NCI-H2171 treated with DMSO at 0.1 percent for 48 hours (cell line): ENCODE measurements at places on chromosomes 7 and 10.

DNA sequence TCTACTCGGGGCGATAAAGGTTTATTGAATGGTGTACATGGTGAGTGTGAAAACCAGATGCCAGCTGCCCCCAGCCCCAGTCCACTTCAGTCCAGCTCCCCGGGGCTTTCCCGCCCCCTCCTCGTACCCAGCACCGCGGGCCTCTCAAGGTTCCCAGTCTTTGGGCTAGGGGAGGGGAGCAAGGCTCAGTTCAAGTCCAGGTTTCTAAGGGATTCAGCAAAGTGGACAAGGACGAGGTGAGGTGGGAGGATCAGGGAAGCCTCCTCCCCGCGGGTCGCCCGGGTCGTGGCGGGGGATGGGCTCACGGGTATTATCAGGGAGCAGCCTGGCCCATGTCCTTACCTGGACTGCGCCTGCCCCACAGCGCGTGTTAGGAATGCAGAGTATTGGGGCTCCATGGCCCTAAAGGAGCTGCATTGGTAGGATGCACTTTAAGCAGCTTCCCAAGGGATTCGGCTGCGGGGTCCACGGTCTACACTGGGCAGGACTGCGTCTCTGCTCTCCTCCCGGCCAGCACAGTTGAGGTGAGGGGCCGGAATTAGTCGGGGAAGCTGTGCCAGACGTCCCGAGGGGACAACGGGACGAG, 541 bp upstream of the PFKFB3 start:
- DNase-seq = no peak

DNA sequence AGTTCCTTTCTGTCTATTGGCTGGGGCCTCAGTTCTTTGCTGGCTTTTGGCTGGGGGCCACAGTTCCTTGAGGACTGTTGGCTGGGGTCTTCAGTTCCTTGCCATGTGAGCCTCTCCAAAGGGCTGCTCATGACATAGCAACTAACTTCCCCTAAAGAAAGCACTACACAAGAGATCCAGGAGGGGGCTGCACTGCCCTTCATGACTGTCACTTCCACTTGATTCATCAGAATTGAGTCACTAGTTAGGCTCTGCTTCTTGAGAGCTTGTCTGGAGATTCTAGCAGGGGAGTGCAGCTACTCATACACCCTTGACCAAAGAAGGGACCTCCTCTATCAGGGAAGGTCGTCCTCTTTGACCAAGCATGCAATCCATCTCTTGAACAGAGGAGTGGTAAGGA, 38.0 kb upstream of the MKX start:
- no peak for DNase-seq

DNA sequence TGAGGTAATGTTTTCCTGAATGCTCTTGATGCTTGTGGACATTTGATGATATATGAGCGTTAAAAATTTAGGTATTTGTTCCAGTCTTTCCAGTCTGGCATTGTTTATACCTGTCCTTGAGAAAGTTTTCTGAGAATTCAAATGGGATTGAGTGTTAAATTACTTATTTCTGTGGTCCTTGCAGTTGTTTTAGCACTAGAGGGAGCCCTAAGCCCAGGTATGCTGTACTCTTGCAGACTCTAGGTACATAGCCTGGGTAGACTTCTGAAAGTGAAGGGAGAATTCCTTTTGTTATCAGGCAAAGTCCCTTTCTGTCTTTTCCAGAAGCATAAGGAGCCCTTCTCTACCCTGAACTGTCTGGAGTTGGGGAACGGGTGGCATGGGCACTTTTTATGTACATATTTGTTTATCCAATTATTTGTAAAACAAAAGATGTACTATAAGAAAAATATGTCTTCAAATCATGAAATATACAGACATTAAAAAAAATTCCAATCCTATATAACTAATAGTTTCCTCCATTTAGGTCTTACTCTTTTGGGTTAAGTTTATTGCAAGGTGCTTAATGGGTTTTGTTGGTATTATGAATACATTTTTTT, 262.1 kb downstream of the ATRNL1 start:
- DNase-seq = peak; percentile 60

DNA sequence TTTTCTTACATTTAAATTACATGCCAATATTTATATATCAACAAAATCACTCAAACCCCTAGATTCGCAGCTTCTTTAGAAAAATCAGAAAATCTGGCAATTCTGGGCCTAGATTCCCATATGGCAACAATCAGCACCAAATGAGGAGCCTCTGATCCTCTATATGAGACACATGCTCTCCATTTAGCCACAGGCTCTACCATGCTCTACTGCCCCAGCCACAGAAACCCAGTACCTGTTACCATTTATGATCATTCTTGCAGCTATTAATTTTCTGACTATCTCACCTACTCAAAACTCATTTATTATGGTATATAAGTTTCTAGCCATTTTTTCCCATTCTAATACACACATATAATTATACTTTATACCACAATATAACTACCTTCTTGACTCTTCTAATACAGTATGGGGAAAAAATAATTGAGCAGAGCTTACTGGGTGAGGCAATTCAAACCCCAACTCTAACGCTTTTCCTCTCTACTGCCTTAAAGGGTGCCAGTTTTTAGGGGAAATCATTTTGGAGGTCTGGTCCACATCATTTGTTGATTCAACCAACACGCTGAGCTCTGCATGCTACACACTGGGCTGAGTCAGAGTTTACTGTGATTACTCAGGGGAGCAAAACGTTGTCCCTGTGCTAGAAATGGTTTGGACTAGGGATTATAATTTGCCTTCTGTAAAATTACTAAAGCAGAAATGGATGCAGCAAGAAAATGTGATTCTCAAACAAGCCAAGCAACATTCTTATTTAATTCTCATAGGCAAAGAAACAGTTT, 11.6 kb downstream of the PDLIM1 start:
- peak; percentile 3 for DNase-seq

GRCh38 chr10:9561821-9562505, 1455.7 kb upstream of the CELF2 start:
- DNase-seq = no peak

- no peak for DNase-seq
Observed at GRCh38 chr10:114681542-114681941, 23.5 kb upstream of the ABLIM1 start.

- DNase-seq = no peak
Observed at GRCh38 chr7:95255691-95256090, 68.6 kb downstream of the PON1 start.

DNA sequence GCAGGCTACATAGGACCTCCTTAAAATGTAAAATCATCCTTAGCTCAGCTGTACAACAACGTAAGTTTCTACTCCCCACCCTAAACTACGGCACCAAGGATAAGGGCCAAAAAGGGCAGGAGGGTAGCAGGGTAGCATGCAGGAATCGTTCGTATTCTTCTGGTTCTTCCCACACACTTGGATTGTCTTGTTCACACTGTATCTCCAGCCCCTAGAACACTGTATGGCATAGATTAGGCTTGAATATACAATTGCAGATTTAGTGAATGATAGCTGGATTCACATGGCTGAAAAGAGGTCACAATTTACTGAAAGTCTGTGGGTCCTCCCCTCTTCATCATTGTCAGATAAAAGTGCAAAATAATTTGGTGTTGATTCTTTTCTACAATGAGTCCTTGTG, 28.2 kb upstream of the PRKAR2B start:
- no peak for DNase-seq

GRCh38 chr7:81715984-81716588, 53.8 kb downstream of the HGF start:
- peak; percentile 52 for DNase-seq

DNA sequence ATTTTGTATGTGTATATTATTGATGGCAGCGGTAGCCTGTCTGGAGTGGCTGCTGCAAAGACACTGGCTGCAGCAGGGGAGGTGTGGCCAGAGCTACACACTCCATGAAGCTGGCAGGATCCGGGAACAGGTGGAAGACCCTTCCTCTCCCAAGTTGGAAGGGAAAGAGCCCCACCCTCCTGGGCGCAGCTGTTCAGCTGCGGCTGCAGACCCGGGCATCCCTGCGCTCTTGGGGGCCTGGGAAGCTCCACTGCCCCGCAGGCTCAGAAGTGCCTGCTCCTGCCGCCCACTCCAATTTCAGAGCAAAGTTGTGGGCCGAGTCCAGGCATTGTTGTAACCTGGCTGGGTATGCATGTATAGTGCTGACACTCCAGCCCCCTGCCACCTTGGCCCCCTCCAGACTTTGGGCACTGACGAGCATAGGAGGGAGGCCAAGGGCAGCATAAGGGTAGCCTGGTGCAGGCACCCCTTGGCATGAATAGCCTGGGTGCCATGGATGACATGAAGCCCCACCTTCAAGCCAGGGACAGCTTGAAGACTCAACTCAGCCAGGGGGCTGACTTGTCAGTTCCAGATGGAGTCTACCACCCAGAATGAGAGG, 90.7 kb upstream of the TMEM168 start:
- DNase-seq = no peak

- DNase-seq = peak; percentile 50
Observed at GRCh38 chr10:101012525-101013364, 13.1 kb downstream of the LZTS2 start.

DNA sequence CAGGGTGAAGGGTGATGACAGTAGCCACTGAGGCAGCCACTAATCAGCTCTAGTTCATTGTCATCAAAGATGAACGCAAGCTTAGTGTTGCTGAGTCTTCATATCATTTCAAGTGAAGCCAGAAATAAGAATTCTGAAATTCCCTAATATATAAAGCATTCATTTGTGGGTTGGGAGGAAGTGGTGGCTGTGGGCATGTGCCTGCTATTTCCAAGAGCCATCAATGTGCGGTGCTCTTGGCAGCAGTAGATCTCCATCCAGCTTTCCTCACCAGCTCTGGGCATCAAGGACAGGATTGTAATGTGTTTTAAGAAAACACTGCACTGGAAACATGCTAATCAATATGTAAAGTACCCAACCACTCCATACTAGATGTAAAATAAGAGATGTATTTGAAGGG, 202.5 kb upstream of the AHR start:
- no peak for DNase-seq

- DNase-seq = no peak
Observed at GRCh38 chr10:71077796-71078453, 134.4 kb upstream of the UNC5B start.

DNA sequence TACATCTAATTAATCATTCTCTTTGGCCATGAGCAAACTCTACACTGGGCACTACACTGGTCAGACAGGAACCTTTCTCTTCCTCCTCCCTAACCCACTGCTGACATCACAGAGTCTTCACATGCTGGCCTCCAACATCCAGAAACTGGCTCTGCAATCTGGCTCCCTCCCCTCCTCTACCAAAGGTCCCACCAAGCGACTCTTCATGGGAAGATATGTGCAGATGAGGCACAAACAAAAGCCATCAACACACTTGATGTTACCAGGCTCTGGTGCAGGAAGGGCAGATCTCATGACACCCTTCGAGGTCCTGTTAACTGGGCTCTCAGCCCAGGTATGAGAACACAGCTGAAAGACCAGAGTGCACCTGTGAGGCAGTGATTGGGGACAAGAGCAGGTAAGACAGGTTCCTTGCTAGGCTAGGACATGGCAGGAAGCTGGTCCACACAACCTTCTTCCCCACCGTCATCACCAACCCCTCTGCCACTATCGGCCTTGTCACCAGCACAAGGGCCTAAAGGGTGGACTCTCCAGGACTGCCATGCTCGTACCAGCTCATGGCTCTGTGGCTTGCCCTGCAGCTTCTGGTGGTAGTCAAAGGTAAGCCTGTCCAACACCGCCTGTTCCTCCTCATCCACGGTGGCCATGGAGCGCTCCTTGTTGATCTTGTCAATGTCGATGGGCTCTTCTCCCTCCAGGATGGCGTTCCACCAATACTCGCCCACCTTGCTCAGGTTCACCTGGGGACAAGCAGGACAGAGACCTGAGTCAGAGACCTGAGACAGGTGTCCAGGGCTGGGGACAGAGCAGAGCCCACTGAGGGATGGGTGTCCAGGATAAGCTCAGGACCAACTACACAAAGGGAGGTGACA, 66.6 kb upstream of the CAMK2B start:
- no peak for DNase-seq

DNA sequence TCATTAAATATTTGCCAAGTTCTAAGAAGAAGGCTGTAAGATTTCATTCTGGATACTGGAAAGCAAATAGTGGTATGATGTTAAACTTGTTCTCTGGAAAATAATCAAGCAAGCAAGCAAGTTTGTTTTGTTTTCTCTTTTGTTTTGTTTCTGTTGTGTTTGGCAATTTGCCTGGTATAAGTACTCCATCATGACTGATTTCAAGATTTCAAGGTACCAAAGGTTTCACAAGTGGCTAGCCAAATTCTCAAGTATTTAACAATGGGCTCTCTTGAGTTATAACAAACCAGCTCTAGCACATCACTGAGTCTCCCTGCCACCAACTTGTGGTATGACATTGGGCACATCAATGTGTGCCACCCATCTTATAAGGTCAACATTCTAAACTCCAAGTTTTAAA, 151.7 kb upstream of the IGFBP3 start:
- no peak for DNase-seq

- no peak for DNase-seq
Observed at GRCh38 chr10:23886355-23886754, 322.6 kb upstream of the KIAA1217 start.

- DNase-seq = no peak
Observed at GRCh38 chr10:132432176-132432540, 35.2 kb downstream of the PWWP2B start.

DNA sequence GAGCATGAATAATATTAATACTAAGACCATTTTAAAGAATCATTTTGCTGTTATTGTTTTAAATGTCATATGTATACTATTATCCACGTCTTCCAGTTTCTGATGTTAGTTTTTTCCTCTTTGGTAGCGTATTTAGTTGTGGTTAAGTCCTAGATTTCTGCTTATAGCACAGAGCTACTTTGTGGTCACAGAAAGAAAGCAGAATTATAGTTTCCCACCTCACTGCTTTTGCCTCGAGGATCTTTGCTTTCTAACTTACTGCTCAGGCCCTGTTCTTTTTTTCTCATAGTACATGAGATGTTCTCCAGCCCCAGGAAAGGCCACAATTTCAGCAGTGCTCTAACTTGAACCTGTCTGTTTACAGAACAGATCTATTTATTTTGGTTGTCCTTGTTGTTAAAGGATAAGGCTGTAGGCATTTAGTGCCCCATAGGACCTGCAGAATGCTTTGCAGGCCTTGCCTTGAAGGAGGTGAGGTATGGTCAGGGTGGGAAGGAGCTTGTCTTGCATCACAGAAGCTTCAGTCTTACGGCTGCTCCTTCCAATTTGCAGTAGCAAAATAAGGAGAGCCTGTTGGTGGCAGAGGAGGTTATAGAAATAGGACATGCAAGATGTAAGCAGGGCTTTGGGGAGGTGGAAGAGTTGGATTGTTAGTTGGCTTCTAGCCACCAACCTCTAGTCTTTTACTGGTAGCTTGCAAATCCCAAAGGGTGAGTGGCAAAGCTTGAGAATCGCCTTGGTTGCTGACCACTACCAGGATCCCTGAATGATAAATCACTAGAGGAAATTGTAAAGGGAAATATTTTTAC, 129.1 kb downstream of the LRRC4 start:
- DNase-seq = no peak

- DNase-seq = no peak
Observed at GRCh38 chr7:153383781-153384180, 624.2 kb downstream of the ACTR3B start.

DNA sequence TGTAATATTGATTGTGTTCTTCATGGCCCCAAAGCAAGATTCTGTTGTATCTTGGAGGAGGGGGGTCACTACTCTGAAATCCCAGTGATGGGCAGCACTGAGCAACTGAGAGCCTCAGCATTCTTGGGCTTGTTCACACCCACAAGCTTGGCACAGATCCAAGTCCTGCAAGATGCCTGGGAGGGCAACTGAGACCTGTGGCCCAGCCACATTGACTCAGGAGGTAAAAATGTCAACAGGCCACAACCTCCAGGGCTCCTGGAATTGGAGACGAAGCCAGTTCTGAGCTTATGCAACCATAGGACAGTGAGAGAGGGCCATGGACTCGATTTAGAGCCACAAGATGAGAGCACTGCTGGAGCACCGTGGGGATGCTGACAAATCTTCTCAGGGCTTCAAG, 3.1 kb upstream of the DOCK1 start:
- DNase-seq = no peak

GRCh38 chr7:85714043-85714578, 527.3 kb upstream of the SEMA3D start:
- DNase-seq = no peak
